ENCODE measurements at places on chromosomes 11 and 22. TPM values are rescaled to one million over a fixed set of nuclear protein-coding genes. Genes with fewer than 3 reads are reported as not detected.

Gene SLC1A2
- 2.0 TPM for total RNA-seq

Gene CCDC87
- 0.26 TPM for total RNA-seq

Gene PANX3
- total RNA-seq: not detected

Gene NXPE2
- 0.26 TPM for total RNA-seq

Gene OR8G5
- not detected for total RNA-seq

Gene MAPK8IP2
- total RNA-seq: 2.7 TPM

Gene SYCE3
- not detected for total RNA-seq

Gene TRIM68
- 12.2 TPM for total RNA-seq

Gene GLYAT
- not detected for total RNA-seq

Gene LIF
- 1.6 TPM for total RNA-seq

Gene TCN2
- total RNA-seq: 43.2 TPM

Gene OR52I1
- not detected for total RNA-seq

Gene USH1C
- not detected for total RNA-seq

Gene ZP1
- 0.93 TPM for total RNA-seq

Gene GRK2
- total RNA-seq: 22.0 TPM

Gene IGLL1
- not detected for total RNA-seq

Gene GUCY1A2
- 7.0 TPM for total RNA-seq

Gene FGF3
- total RNA-seq: not detected

Gene IRAG1
- 4.2 TPM for total RNA-seq

Gene EIF3L
- total RNA-seq: 447 TPM

All from pericardium fibroblast (primary cell).